ENCODE measurements at places on chromosomes 7 and 10. TPM values are rescaled to one million over a fixed set of nuclear protein-coding genes. Genes with fewer than 3 reads are reported as not detected.
A peak's percentile ranks its signal among the peaks of the same experiment; 100 is the strongest.

- DNase-seq = no peak
These were observed 83.9 kb downstream of the JAZF1 start for GRCh38 chr7:28096713-28097112.

The ARL3 gene
- total RNA-seq = 11.6 TPM

DNA sequence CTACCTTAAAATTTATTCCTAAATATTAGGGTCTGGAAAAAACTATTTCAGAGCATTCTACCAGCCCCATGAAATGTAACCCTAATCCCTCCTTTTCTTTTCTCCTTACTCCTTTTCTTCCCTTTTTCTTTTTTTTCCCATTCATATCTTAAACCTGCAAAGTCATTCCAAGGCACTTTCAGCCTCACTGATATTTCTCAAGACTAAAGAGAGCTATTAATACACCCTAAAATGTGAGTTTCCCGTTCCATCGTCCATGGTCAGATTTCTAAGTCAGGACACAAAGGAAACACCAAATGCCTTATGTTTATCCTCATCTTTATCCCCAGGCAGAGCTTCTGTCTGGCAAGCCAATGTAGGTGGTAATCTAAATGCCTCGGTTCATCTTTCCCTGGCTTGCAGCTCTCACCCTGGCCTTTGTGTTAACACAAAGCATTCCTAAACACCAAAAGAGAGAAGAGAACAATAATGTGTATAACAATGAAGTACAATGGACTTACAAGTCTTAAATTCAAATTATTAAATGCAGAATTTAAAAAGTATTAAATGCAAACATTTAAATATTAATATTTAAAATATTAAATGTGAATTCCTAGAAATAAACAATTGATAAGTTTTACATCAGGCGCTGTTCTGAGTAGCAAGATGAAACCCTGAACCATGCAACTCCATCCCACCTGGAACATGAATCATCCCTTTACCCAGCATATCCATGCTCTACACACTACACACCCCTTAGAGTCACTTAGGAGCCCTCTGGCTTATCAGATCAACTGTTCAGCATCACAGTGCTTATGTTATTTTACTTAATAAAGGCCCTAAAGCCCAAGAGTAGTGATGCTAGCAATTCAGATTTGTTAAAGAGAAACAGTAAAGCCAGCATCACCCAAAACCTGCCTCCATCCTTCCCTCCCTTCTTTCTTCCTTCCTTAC lies 26.8 kb downstream of the MICU1 start:
- no peak for DNase-seq

- DNase-seq = no peak
These were observed 203.9 kb upstream of the CHRM2 start for GRCh38 chr7:136664537-136664936.

- DNase-seq = peak; percentile 90
These were observed at the start of gene ADAM12 for GRCh38 chr10:126387931-126388911. ADAM12 (minus strand) TSS chr10:126388477; CDS start chr10:126388145, 332 bp downstream.

DNA sequence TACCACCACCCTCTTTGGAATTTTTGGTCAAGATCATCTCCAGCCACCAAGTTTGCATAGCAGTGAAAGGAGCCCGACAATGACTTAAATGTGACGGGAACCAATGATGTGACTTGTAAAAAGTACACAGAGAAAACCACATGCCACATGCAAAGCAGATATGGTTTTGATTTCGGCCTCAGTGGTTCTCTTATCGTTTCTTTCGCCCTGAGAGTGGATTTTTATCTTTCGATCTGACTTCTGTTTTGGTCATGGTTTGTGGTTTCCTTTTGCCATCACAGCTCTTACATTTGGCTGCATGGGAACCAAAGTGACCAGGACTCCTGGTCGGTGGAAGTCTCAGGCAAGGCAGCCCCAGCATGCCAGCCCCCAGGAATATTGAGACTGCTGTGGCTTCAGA lies 31.5 kb downstream of the TCF7L2 start:
- no peak for DNase-seq

DNA sequence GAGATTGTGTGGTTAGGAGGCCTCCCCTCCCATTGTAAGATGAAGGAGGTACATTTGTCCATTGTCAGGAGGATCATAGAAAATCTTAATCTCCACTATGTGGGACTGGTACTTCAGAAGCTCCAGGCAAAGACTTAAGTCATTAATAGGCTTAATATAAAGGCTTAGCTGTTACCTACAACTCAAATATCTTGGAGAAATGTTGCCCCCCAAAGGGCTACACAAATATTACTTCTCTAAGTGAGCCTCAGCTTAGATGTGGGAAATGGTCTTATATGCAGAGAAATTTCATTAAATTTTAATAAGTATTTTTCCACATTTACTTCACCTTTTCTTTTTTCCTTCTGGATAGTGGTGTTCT lies 27.2 kb downstream of the TAS2R41 start:
- no peak for DNase-seq

The TMEM225B gene
- 2.0 TPM for total RNA-seq

The CFAP69 gene
- 13.0 TPM for total RNA-seq

- DNase-seq = no peak
These were observed 2.2 kb upstream of the ZNF239 start for GRCh38 chr10:43576580-43576979.

DNA sequence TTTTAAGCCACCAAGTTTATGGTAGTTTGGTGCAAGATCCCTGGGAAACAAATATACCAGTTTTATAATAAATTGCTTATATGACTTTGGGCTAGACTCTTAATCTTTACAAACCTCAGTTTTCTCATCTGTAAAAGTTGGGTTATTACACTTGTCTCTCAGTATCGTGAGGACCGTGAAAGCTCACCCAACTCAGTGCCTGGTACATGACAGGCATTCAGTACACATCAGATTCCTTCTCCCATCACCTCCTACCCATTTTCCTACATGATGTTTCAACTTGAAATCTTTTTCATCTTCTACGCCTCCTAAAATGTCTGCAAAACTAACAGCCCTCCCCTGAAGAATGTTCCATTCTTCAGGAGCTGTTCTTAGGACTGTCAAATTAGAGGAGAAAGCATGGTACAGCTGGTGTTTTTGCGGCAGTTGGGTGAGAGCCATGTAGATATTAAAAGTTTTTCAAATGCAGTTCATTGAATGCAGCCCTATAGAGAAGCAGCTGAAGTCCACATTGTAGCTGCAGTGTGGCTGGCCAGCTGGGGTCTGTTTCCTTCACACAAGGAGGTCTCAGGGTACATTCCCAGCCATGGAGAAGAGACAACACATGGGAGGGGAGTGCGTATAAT lies 812.8 kb downstream of the LRMDA start:
- no peak for DNase-seq

The INHBA gene
- 73.0 TPM for total RNA-seq

The TDRD1 gene
- total RNA-seq = 0.69 TPM

GRCh38 chr7:135692055-135692454 lies 29.7 kb downstream of the STMP1 start:
- DNase-seq = no peak

The ADAM22 gene
- total RNA-seq = 18.4 TPM

GRCh38 chr10:14879124-14879927 lies 660 bp downstream of the SUV39H2 start:
- no peak for DNase-seq

DNA sequence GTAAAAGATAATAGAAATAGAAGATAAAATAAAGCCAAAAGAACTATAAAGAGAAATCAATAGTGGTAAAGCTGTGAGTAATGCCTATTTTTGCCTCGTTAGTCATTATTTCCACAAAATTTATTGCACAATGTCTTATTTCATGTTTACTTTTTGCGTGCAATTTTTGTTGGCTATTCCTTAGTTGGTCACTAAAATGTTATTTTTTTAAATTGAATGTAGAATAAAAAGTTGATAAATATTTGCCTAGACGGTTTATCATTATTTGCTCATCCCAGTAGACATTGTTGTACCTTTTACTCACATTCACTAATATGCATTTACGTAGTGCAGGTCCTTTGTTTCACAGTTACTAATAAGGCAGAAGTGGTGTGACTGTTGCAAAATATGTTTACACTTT lies 227.8 kb upstream of the BMPER start:
- no peak for DNase-seq

The TUBAL3 gene
- not detected for total RNA-seq

GRCh38 chr7:79298145-79298760 lies 155.2 kb downstream of the MAGI2 start:
- DNase-seq = no peak

The ICA1 gene
- 9.4 TPM for total RNA-seq

Data from posterior vena cava (tissue), 2 donors.